ENCODE measurements at places on chromosomes 3 and 15.
A peak's percentile ranks its signal among the peaks of the same experiment; 100 is the strongest.

DNA sequence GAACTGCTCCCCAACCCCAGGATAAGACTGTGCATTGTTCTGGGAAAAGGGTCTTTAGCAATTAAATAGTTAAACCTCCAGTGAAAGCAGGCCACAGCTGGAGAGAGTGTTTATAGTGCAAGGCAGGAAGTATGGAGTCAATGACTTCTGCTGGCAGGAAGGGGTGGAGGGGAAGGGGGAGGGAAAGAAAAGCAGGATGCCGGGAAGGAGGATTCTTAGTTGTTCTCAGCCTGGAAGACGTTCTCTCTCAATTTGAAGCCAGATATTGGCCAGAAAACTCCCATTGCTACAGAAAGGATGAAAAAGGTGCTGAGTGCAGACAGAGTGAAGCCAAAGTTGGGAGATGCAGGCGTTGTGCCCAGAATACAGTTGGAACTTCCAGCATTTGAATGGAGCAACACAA, 35.7 kb upstream of the ACTL6A start:
- DNase-seq = peak; percentile 93

- DNase-seq = no peak
These were observed 42.5 kb downstream of the CHCHD4 start for GRCh38 chr3:14082108-14082657.

- DNase-seq = no peak
These were observed 29.8 kb downstream of the FBXL22 start for GRCh38 chr15:63626955-63627354.

DNA sequence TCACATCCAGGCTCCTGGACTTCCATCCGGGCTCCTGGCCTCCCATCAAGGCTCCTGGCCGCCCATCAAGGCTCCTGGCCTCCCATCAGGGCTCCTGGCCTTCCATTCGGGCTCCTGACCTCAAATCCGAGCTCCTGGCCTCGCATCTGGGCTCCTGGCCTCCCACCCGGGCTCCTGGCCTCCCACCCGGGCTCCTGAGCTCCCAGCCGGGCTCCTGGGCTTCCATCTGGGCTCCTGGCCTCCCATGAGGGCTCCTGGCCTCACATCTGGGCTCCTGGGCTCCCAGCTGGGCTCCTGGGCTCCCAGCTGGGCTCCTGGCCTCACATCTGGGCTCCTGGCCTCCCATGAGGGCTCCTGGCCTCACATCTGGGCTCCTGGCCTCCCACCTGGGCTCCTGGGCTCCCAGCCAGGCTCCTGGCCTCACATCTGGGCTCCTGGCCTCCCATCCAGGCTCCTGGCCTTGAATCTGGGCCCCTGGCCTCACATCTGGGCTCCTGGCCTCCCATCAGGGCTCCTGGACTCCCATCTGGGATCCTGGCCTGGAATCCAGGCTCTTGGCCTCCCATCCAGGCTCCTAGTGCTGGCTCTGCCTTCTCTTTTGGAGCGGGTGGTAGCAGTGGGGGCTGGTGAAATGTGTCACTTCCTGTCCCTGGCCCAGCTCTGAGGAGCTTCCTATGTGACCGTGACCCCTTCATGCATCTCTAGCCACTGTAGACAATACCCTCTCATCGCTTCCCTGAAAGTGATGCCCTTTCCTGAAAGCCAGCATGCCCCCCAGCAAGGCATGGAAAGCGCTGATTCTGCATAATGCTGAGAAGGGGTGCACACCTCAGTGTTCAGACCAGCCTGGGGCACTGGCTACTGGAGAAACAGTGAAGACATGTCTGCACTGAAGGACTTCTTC, 62.7 kb upstream of the BLM start:
- no peak for DNase-seq

GRCh38 chr3:140602781-140603180, 75.1 kb upstream of the TRIM42 start:
- DNase-seq = no peak

- no peak for DNase-seq
These were observed 76.4 kb downstream of the CGGBP1 start for GRCh38 chr3:87982421-87982820.
